A549 treated with Mapracorat at 1 μM for 4 hours (cell line): ENCODE measurements at places on chromosomes 16 and 17. TPM values are rescaled to one million over a fixed set of nuclear protein-coding genes. Genes with fewer than 3 reads are reported as not detected.

Gene KCNJ2
- 0.05 to 0.16 TPM (median 0.07 TPM) in 4 of 5 replicates, not detected in the other for total RNA-seq

Gene ZNF750
- total RNA-seq, result not detected in 5 replicates

Gene SCIMP
- total RNA-seq, result not detected in 5 replicates

Gene KRT34
- 0.14 to 0.41 TPM (median 0.39 TPM) in 5 replicates for total RNA-seq

Gene GNG13
- total RNA-seq, result not detected in 5 replicates

Gene TAC4
- total RNA-seq, result not detected in 5 replicates

Gene GRAP
- 0.20 to 0.50 TPM (median 0.29 TPM) in 5 replicates for total RNA-seq

Gene EPN3
- 0.13 to 0.29 TPM (median 0.19 TPM) in 5 replicates for total RNA-seq

Gene TBC1D3I
- 0.23 to 0.35 TPM (median 0.27 TPM) in 3 of 5 replicates, not detected in the others for total RNA-seq

Gene KRT28
- total RNA-seq, result not detected in 5 replicates

Gene KIF18B
- 27.3 to 41.2 TPM (median 39.2 TPM) in 5 replicates for total RNA-seq

Gene MEIOC
- total RNA-seq, result 1.7 to 3.5 TPM (median 2.2 TPM) in 5 replicates

Gene OR1F1
- 0.17 to 0.65 TPM (median 0.43 TPM) in 4 of 5 replicates, not detected in the other for total RNA-seq
